ENCODE measurements at places on chromosomes 16 and 17.

- DNase-seq = no peak
These were observed 39.8 kb upstream of the ANKFN1 start for GRCh38 chr17:56113486-56113885.

GRCh38 chr17:19644493-19645210 lies 3.9 kb upstream of the ALDH3A2 start:
- no peak for DNase-seq

DNA sequence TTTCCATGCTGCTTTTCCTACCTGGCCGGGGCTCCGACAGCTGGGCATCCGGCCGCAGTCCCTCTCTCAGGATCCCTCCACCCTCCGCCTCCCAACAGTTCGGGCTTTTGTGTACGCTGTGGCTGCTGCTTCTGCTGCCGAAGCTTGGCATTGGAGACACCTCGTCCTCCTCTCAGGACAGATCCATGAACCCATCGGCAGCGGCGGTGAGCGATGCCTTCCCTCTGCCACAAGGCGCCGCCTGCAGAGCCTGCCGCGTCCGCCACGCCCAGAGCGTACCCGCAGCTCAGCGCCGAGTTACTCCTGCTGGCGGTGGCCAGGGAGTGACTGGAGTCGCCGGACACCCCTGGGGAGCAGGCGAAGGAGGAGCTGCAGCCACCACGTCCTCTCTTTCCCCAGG lies 2032.8 kb downstream of the TP53TG3F start:
- no peak for DNase-seq

GRCh38 chr16:58843675-58844074 lies 109.6 kb upstream of the GOT2 start:
- DNase-seq = no peak

- DNase-seq = no peak
These were observed 283.6 kb upstream of the SALL1 start for GRCh38 chr16:51434567-51435198.

Data from CD4-positive, alpha-beta T cell treated with Interleukin-12 subunit alpha and Interleukin-12 subunit beta, for 1 hour (primary cell).